ENCODE measurements at places on chromosomes 3 and 15. TPM values are rescaled to one million over a fixed set of nuclear protein-coding genes. Genes with fewer than 3 reads are reported as not detected.

The SCN11A gene
- polyA plus RNA-seq: not detected

The BCHE gene
- polyA plus RNA-seq: 0.37 TPM

The AGBL1 gene
- polyA plus RNA-seq: not detected

The PROS1 gene
- polyA plus RNA-seq: 6.1 TPM

The TMCO5A gene
- not detected for polyA plus RNA-seq

The CPNE9 gene
- 0.10 TPM for polyA plus RNA-seq

The CEMIP gene
- polyA plus RNA-seq: 0.53 TPM

The DLEC1 gene
- 0.20 TPM for polyA plus RNA-seq

The ANKRD34C gene
- polyA plus RNA-seq: not detected

The PIK3R4 gene
- polyA plus RNA-seq: 19.1 TPM

The XPC gene
- polyA plus RNA-seq: 13.7 TPM

The CYP11A1 gene
- 2.5 TPM for polyA plus RNA-seq

The SOX14 gene
- not detected for polyA plus RNA-seq

The MST1R gene
- 31.8 TPM for polyA plus RNA-seq

The NOX5 gene
- polyA plus RNA-seq: under 0.01 TPM

The COMMD4 gene
- polyA plus RNA-seq: 102 TPM

The DNASE1L3 gene
- 4.4 TPM for polyA plus RNA-seq

The MFAP1 gene
- 17.7 TPM for polyA plus RNA-seq

The CKMT1B gene
- 27.2 TPM for polyA plus RNA-seq

The PRRT3 gene
- 0.80 TPM for polyA plus RNA-seq

The ITIH1 gene
- not detected for polyA plus RNA-seq

The ACTRT3 gene
- 1.6 TPM for polyA plus RNA-seq

The SPTBN5 gene
- polyA plus RNA-seq: 2.6 TPM

The SLC4A7 gene
- polyA plus RNA-seq: 3.7 TPM

The RLBP1 gene
- not detected for polyA plus RNA-seq

The CNTN4 gene
- polyA plus RNA-seq: 2.4 TPM

The SKOR1 gene
- not detected for polyA plus RNA-seq

The PPP1R14D gene
- polyA plus RNA-seq: 4.1 TPM

Data from stomach (tissue), 19 donors.